ENCODE measurements at places on chromosomes 3 and 15.

GRCh38 chr3:186824430-186825139 is 17.9 kb upstream of the ADIPOQ start:
- H3K27me3 ChIP-seq, result peaks cover 60% of the 10 kb centered on the region
- no peak for DNase-seq
- peaks cover 31% of the 10 kb centered on the region for H3K4me1 ChIP-seq

DNA sequence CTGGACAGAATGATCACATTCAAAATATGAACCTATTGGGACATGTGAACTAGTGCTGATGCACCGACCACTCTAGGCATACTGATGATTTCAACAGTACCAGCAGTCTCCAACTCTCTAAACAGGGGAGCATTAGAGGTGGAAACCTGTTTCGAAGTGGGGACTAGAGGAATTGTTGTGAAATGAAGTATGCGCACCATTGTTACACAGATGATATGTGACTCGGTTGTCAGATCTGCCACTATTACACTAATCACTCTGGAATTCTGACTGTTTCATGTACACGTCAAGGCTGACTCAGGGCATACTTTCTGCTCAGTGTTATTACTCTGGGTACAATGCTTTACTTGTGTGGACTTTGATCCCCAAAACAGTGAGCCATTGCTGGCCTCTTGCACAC is 198.2 kb upstream of the UBE2E2 start:
- DNase-seq, result no peak
- H3K4me3 ChIP-seq, result no peak overlapping the region
- H3K27ac ChIP-seq, result no peak overlapping the region
- no peaks in the 10 kb centered on the region for H3K27me3 ChIP-seq
- H3K36me3 ChIP-seq, result no peaks in the 10 kb centered on the region
- H3K4me1 ChIP-seq, result no peaks in the 10 kb centered on the region

- H3K4me3 ChIP-seq, result no peak overlapping the region
- DNase-seq, result no peak
- H3K4me1 ChIP-seq, result peaks cover 13% of the 10 kb centered on the region
- H3K36me3 ChIP-seq, result no peaks in the 10 kb centered on the region
Measured at GRCh38 chr3:40382617-40382979, 4.4 kb upstream of the ENTPD3 start.

DNA sequence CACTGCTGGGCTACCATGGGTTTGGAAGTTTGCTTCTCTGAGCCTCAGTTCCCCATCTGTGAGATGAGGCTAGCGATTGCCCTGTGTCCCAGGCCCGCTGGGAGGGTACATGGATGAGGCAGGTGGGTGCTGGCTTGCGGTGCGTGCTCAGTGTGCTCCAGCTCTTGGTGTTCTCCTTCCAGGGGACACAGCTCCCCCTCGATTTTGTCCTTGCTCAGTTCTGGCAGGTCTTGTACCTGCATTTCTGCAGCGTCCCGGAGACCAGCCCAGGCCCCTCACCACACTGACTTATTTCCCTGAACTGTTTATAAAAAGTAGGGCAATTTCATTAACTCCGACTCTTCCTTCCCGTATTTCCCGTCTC is 95.4 kb downstream of the TBC1D2B start:
- no peak overlapping the region for H3K4me3 ChIP-seq
- no peak for DNase-seq
- H3K27me3 ChIP-seq, result peaks cover 3% of the 10 kb centered on the region
- no peaks in the 10 kb centered on the region for H3K36me3 ChIP-seq
- H3K4me1 ChIP-seq, result peaks cover 5% of the 10 kb centered on the region

DNA sequence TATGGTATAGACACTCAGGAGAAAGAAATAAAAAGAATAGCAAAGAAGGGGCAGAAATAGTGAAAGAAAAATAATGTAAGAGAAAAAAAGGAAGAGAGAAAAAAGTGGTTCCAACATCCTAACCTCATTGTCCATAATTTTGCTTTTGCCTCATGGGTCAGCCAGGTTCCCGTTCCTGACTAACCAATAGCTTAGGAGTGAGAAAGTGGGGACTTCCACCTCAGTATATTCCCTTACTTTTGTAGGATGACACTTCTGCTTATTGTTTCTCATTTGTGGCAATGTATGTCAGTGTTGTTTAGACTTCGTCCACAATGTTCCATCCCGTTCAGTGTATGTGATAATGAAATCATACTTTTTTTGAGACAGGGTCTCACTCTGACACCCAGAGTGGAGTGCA is 9.3 kb upstream of the SLC12A8 start:
- no peaks in the 10 kb centered on the region for H3K27me3 ChIP-seq
- H3K4me3 ChIP-seq, result no peak overlapping the region
- no peaks in the 10 kb centered on the region for H3K36me3 ChIP-seq
- H3K4me1 ChIP-seq, result no peaks in the 10 kb centered on the region

DNA sequence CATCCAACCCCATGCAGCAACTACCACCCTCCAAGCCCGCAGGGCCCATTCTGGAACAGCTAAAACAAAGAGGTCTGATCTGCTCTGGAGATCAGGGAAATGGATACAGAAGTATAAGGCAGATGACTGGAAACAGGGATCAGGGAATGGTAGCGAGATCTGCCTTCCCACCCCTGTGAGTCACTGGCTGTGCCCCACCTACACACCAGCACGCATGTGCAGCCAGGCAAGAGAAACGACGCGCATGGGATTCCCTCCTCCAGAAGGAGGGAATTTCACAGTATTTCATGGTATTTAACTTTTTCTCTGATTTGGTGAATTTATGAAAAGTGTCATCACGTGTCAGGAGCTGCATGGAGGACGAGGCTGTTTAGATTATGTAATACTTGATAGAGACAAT is 116.7 kb downstream of the ARRDC4 start:
- no peaks in the 10 kb centered on the region for H3K36me3 ChIP-seq
- H3K4me3 ChIP-seq, result no peak overlapping the region
- peaks cover 10% of the 10 kb centered on the region for H3K4me1 ChIP-seq
- no peaks in the 10 kb centered on the region for H3K27me3 ChIP-seq
- H3K27ac ChIP-seq, result peak overlapping the region; percentile 19

DNA sequence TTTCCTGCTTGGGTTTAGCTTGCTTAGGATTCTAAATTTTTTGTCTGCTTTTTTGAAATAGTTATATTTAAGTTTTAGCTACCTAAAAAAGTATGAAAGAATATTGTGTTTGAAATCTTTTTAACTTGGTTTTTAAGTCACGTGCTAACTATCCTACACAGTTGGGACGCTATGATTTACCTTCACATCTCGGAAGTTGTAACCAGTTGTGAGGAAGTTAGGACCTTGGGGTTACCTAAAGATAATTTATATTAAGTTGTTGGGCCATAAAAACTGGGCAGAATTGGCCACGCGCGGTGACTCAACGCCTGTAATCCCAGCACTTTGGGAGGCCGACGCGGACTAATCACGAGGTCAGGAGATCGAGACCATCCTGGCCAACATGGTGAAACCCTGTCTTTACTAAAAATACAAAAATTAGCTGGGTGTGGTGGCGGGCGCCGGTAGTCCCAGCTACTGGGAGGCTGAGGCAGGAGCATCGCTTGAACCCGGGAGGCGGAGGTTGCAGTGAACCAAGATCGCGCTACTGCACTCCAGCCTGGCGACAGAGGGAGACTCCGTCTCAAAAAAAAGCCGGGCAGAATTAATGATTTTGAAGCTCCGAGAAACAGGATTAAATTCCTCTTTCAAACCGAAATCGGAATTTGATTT is 1.0 kb downstream of the ZFAND6 start:
- peak; percentile 4 for DNase-seq
- no peaks in the 10 kb centered on the region for H3K36me3 ChIP-seq

DNA sequence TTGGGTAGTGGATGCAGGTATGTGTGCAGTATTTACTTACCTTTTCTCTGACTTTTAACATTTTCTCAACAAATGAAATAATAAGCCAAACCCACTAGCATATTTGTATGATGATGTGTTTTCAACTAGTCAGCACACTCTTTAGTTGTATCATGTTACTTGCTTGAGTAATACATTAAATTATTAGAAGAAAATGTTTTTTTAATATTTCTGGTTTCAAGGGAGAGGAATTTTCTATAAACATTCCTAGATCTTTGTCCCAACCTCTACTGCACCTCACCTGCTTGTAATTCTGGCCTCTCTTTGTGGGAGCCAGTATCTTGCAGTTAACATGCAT is 161.8 kb upstream of the CBLB start:
- H3K27me3 ChIP-seq, result no peaks in the 10 kb centered on the region
- H3K4me1 ChIP-seq, result no peaks in the 10 kb centered on the region
- no peak overlapping the region for H3K4me3 ChIP-seq
- H3K27ac ChIP-seq, result no peak overlapping the region

- H3K4me1 ChIP-seq, result no peaks in the 10 kb centered on the region
- H3K27me3 ChIP-seq, result no peaks in the 10 kb centered on the region
- H3K4me3 ChIP-seq, result no peak overlapping the region
- no peak for DNase-seq
Measured at GRCh38 chr3:37338500-37338899, 164.1 kb upstream of the LRRFIP2 start.

- DNase-seq, result no peak
- no peaks in the 10 kb centered on the region for H3K36me3 ChIP-seq
- peaks cover 56% of the 10 kb centered on the region for H3K27me3 ChIP-seq
- no peak overlapping the region for H3K27ac ChIP-seq
- H3K4me3 ChIP-seq, result no peak overlapping the region
Measured at GRCh38 chr3:58335652-58335947, 2.9 kb downstream of the PXK start.

GRCh38 chr15:44726568-44727484 is 9.5 kb upstream of the TRIM69 start:
- peaks cover 23% of the 10 kb centered on the region for H3K4me1 ChIP-seq
- no peak for DNase-seq
- no peaks in the 10 kb centered on the region for H3K36me3 ChIP-seq
- no peak overlapping the region for H3K27ac ChIP-seq
- no peaks in the 10 kb centered on the region for H3K27me3 ChIP-seq

GRCh38 chr3:65439641-65440284 is 599.0 kb downstream of the MAGI1 start:
- peak; percentile 59 for DNase-seq
- peaks cover 5% of the 10 kb centered on the region for H3K36me3 ChIP-seq
- no peak overlapping the region for H3K27ac ChIP-seq
- no peaks in the 10 kb centered on the region for H3K27me3 ChIP-seq

- no peak for DNase-seq
- H3K4me1 ChIP-seq, result peaks cover 8% of the 10 kb centered on the region
- no peaks in the 10 kb centered on the region for H3K36me3 ChIP-seq
- no peak overlapping the region for H3K27ac ChIP-seq
Measured at GRCh38 chr3:195009616-195010015, 261.3 kb downstream of the XXYLT1 start.

GRCh38 chr15:74610302-74610951 is 5.2 kb upstream of the CLK3 start:
- H3K27ac ChIP-seq, result no peak overlapping the region
- peaks cover 16% of the 10 kb centered on the region for H3K4me1 ChIP-seq
- no peak for DNase-seq
- H3K36me3 ChIP-seq, result no peaks in the 10 kb centered on the region
- no peaks in the 10 kb centered on the region for H3K27me3 ChIP-seq

DNA sequence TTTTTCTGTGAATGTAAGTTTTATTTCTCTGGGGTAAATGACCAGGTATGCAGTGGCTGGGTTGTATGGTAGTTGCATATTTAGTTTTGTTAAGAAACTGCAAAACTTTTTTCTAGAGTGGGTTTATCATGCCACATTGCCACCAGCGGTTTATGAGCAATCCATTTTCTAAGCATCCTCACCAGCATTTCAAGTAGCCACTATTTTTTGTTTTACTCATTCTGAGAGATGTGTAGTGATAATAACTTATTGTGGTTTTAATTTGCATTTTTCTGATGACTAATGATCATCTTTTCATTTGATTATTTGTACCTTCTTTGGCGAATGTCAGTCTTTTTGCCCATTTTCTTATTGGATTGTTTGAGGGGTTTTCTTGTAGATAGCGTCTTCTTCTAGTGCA is 56.2 kb downstream of the SPRED1 start:
- DNase-seq, result no peak
- H3K27ac ChIP-seq, result no peak overlapping the region
- no peaks in the 10 kb centered on the region for H3K27me3 ChIP-seq
- H3K4me3 ChIP-seq, result no peak overlapping the region
- peaks cover 34% of the 10 kb centered on the region for H3K36me3 ChIP-seq

GRCh38 chr15:82566690-82567089 is 26.4 kb upstream of the RPS17 start:
- no peak overlapping the region for H3K27ac ChIP-seq
- H3K36me3 ChIP-seq, result no peaks in the 10 kb centered on the region
- DNase-seq, result no peak
- no peaks in the 10 kb centered on the region for H3K27me3 ChIP-seq

- H3K27ac ChIP-seq, result no peak overlapping the region
- H3K4me3 ChIP-seq, result no peak overlapping the region
- H3K27me3 ChIP-seq, result peaks cover 8% of the 10 kb centered on the region
- H3K36me3 ChIP-seq, result no peaks in the 10 kb centered on the region
- no peaks in the 10 kb centered on the region for H3K4me1 ChIP-seq
- no peak for DNase-seq
Measured at GRCh38 chr15:83940136-83940535, 286.2 kb downstream of the ADAMTSL3 start.

GRCh38 chr15:100020614-100021013 is 287.4 kb upstream of the LYSMD4 start:
- H3K4me1 ChIP-seq, result peaks cover 4% of the 10 kb centered on the region
- no peaks in the 10 kb centered on the region for H3K36me3 ChIP-seq
- DNase-seq, result no peak
- no peaks in the 10 kb centered on the region for H3K27me3 ChIP-seq

DNA sequence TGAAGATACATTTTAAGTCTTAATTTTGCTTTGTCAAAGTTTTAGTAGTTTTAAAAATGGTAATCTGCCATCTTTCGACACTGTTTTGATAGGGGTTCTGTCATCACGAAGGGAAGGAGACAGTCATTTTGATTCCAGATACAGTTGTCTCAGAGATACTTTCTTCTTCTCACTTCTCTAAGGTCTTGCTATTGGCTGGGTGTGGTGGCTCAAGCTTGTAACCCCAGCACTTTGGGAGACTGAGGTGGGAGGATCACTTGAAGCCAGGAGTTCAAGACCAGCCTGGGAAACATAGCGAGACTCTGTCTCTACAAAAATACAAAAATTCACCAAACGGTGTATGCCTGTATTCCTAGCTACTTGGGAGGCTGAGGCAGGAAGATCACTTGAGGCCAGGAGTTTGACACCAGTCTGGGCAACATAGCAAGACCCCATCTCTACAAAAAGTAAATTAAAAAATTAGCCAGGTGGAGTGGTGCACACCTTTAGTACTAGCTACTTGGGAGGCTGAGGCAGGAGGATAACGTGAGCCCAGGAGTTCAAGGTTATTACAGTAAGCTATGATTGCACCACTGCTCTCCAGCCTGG is 3.3 kb downstream of the RAB8B start:
- no peaks in the 10 kb centered on the region for H3K27me3 ChIP-seq
- no peaks in the 10 kb centered on the region for H3K36me3 ChIP-seq
- no peak overlapping the region for H3K27ac ChIP-seq
